Fibroblast of skin of abdomen (primary cell): ENCODE measurements at places on chromosomes 16 and 17.
A peak's percentile ranks its signal among the peaks of the same experiment; 100 is the strongest.

GRCh38 chr17:80005360-80006338 lies 30.0 kb downstream of the TBC1D16 start:
- peak; percentile 39 for DNase-seq

GRCh38 chr16:73154063-73154870 lies 106.3 kb upstream of the ZFHX3 start:
- no peak for DNase-seq

GRCh38 chr17:68310152-68310551 lies 18.9 kb downstream of the ARSG start:
- DNase-seq = no peak

DNA sequence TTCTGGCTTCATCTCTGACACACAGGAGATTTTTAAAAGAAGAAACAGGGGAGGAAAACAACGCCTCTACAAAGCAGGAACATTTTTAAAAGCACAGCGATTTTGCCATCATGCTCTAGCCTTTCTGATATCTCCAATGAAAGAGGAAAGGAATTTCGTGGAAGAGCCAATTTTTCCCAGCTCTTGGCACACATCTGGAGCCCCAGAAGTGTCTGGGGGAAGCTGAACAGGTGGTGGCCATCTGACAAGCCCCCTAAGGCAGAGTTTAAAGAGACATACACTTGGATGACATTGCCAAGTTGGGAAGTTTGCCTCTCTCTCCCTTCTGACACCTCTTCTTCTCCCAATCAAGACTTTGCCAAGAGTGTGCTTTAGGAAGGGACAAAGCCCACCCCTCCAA lies 82.1 kb downstream of the CCT6B start:
- no peak for DNase-seq

DNA sequence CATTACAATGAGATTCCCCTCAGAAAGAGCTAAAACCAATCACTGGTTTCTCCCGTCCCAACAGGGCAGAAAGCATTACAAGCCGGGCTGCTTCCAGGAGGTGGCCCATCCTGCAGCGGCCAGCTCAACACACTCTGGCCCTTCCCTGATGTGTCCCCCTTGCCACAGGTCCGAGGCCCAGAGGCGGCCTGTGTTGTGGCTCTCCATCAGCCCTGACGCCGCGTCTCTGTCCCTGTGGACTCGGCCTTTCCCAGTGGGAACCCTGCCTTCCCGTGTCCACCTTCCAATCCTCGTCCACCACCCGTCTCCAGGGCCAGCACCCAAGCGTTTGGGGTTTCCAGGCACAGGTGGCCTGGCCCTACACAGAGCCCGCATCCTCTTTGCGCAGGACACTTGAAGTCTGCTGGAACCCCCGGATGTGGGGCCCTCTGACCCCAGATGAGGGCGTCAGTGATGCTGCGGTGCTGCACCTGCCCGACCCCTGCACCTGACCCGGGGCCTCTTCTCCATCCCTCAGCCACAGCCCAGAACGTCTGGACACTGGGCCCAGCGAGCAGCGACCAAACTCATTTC lies 21.1 kb downstream of the RAB40B start:
- DNase-seq = no peak

- DNase-seq = peak; percentile 31
Observed at GRCh38 chr17:75346906-75347305, 57.7 kb upstream of the SLC25A19 start.

GRCh38 chr17:38343608-38344419 lies at the start of gene GPR179:
GPR179 (minus strand) TSS chr17:38343956; CDS start chr17:38343789, 167 bp downstream.
- no peak for DNase-seq

GRCh38 chr17:19533718-19534561 lies at the start of gene SLC47A1:
SLC47A1 (plus strand) TSS chr17:19533854; CDS start chr17:19533940, 86 bp downstream.
- no peak for DNase-seq

DNA sequence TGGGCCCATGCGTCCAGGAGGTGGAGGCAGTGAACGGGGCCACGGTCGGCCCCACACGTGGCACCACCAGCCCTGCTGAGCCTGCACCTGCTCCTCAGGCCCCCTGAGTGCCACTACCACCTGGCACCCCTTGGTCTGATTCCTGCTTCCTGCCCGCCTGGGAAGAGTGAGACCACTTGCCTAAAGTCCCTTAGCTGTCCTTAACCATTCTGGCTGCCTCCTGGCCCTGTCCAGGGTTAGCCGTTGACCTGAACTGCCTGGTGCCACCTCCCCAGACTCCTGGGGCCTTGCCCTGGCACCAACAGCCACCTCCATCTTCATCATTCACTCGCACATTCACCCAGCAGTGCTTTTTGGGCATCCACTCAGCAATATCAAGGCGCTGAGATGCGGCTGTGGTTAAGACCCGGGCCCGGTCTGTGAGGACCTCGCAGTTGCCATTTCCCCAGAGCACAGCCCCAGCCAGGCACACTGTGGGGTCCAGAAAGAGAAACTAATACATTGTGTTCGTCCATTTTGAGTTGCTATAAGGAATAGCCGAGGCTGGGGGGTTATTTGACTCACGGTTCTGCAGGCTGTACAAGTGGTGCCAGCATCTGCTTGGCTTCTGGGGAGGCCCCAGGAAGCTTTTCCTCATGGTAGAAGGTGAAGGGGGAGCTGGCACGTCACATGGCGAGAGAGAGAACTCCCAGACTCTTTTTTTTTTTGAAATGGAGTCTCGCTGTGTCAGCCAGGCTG lies 318.4 kb downstream of the SEC14L1 start:
- no peak for DNase-seq

GRCh38 chr17:64627797-64628196 lies 34.3 kb downstream of the SMURF2 start:
- DNase-seq = no peak
